Parietal lobe (tissue), 2 donors: ENCODE measurements at places on chromosomes 6 and 20. TPM values are rescaled to one million over a fixed set of nuclear protein-coding genes. Genes with fewer than 3 reads are reported as not detected.

CEP43 gene
- total RNA-seq, result 35.7 TPM

PLCB1 gene
- 115 TPM for total RNA-seq

SYCP2 gene
- total RNA-seq, result 5.3 TPM

CASS4 gene
- 0.31 TPM for total RNA-seq

FLRT3 gene
- total RNA-seq, result 21.9 TPM

ENPP1 gene
- 1.6 TPM for total RNA-seq

SNPH gene
- 22.2 TPM for total RNA-seq

NT5E gene
- 3.8 TPM for total RNA-seq

C6orf132 gene
- under 0.01 TPM for total RNA-seq

PPP1R3G gene
- 1.3 TPM for total RNA-seq

HLA-G gene
- not detected for total RNA-seq

SLC22A7 gene
- 1.9 TPM for total RNA-seq

ULBP1 gene
- total RNA-seq, result 1.9 TPM

CLIC5 gene
- 1.9 TPM for total RNA-seq

NEU1 gene
- total RNA-seq, result 17.5 TPM

HAO1 gene
- not detected for total RNA-seq

CD40 gene
- total RNA-seq, result 0.31 TPM

DOK5 gene
- total RNA-seq, result 259 TPM

CALHM6 gene
- not detected for total RNA-seq

OR12D3 gene
- not detected for total RNA-seq

MDN1 gene
- total RNA-seq, result 59.5 TPM

TINAG gene
- not detected for total RNA-seq

NHLRC1 gene
- 3.1 TPM for total RNA-seq

ARMH2 gene
- total RNA-seq, result not detected

MED23 gene
- total RNA-seq, result 81.1 TPM

SLC4A11 gene
- total RNA-seq, result not detected

RAET1L gene
- total RNA-seq, result not detected

BTN1A1 gene
- not detected for total RNA-seq

SEL1L2 gene
- 2.2 TPM for total RNA-seq

ARMC12 gene
- 0.31 TPM for total RNA-seq

HDGFL1 gene
- not detected for total RNA-seq

ZC3H12D gene
- total RNA-seq, result 0.31 TPM

IMPG1 gene
- not detected for total RNA-seq

ESR1 gene
- under 0.01 TPM for total RNA-seq

WFDC5 gene
- total RNA-seq, result not detected

MROH8 gene
- total RNA-seq, result 4.4 TPM

OOEP gene
- not detected for total RNA-seq

MAS1 gene
- 0.31 TPM for total RNA-seq

MTFR2 gene
- 0.94 TPM for total RNA-seq

CAPN11 gene
- total RNA-seq, result not detected

ULBP2 gene
- total RNA-seq, result 3.4 TPM

CST4 gene
- not detected for total RNA-seq

SLC17A3 gene
- total RNA-seq, result not detected

OPRL1 gene
- 11.0 TPM for total RNA-seq

RAMACL gene
- 11.9 TPM for total RNA-seq

OR2J3 gene
- total RNA-seq, result not detected

FAM209B gene
- total RNA-seq, result not detected

HLA-DOA gene
- 0.31 TPM for total RNA-seq

PAK5 gene
- total RNA-seq, result 67.0 TPM

OLIG3 gene
- not detected for total RNA-seq

KHDC1L gene
- not detected for total RNA-seq

CTSA gene
- total RNA-seq, result 21.9 TPM

MAS1L gene
- not detected for total RNA-seq
